ENCODE measurements at places on chromosomes 5 and 9. TPM values are rescaled to one million over a fixed set of nuclear protein-coding genes. Genes with fewer than 3 reads are reported as not detected.

The CXCL14 gene
- not detected for total RNA-seq

The LEAP2 gene
- not detected for total RNA-seq

The MAST4 gene
- 83.3 TPM for total RNA-seq

The CCDC183 gene
- total RNA-seq, result 0.65 TPM

The MZB1 gene
- total RNA-seq, result 0.19 TPM

The WDR38 gene
- total RNA-seq, result not detected

The AHRR gene
- total RNA-seq, result 6.2 TPM

The FGD3 gene
- total RNA-seq, result 0.19 TPM

The CD72 gene
- not detected for total RNA-seq

The TUSC1 gene
- 12.5 TPM for total RNA-seq

The SLCO6A1 gene
- not detected for total RNA-seq

The EQTN gene
- total RNA-seq, result not detected

The ARID3C gene
- total RNA-seq, result 0.33 TPM

The IRX1 gene
- not detected for total RNA-seq

The CMBL gene
- 6.2 TPM for total RNA-seq

The SLC45A2 gene
- 0.10 TPM for total RNA-seq

The ABLIM3 gene
- total RNA-seq, result 40.5 TPM

The FAM219A gene
- total RNA-seq, result 26.9 TPM

The SLC44A1 gene
- 29.1 TPM for total RNA-seq

The NMUR2 gene
- total RNA-seq, result not detected

The PCDHA8 gene
- total RNA-seq, result not detected

The SMIM33 gene
- not detected for total RNA-seq

The DNAJA1 gene
- 101 TPM for total RNA-seq

The SPZ1 gene
- total RNA-seq, result not detected

The PLAA gene
- 42.8 TPM for total RNA-seq

The PCDHA1 gene
- total RNA-seq, result not detected

The LHFPL2 gene
- total RNA-seq, result 46.7 TPM

The TAF11L10 gene
- not detected for total RNA-seq

The ISCA1 gene
- 32.2 TPM for total RNA-seq

The PCDHB2 gene
- 1.6 TPM for total RNA-seq

The PCDHB15 gene
- total RNA-seq, result 0.98 TPM

The PCDHB6 gene
- total RNA-seq, result under 0.01 TPM

The CNTFR gene
- total RNA-seq, result not detected

The OR13D1 gene
- not detected for total RNA-seq

The PLAC8L1 gene
- 0.29 TPM for total RNA-seq

The GRM6 gene
- not detected for total RNA-seq

The NR4A3 gene
- under 0.01 TPM for total RNA-seq

The STPG3 gene
- not detected for total RNA-seq

The GCNT4 gene
- not detected for total RNA-seq

The OR5C1 gene
- total RNA-seq, result not detected

The FOXD4L5 gene
- total RNA-seq, result not detected

The PCA3 gene
- total RNA-seq, result 0.29 TPM

The C5orf63 gene
- total RNA-seq, result 3.6 TPM

The PTCH1 gene
- 6.5 TPM for total RNA-seq

The TAF7 gene
- 51.5 TPM for total RNA-seq

All from vein endothelial cell (primary cell).